CD4-positive, alpha-beta T cell treated with Interleukin-15 for 1 hour (primary cell): ENCODE measurements at places on chromosomes 4 and X.
A peak's percentile ranks its signal among the peaks of the same experiment; 100 is the strongest.

DNA sequence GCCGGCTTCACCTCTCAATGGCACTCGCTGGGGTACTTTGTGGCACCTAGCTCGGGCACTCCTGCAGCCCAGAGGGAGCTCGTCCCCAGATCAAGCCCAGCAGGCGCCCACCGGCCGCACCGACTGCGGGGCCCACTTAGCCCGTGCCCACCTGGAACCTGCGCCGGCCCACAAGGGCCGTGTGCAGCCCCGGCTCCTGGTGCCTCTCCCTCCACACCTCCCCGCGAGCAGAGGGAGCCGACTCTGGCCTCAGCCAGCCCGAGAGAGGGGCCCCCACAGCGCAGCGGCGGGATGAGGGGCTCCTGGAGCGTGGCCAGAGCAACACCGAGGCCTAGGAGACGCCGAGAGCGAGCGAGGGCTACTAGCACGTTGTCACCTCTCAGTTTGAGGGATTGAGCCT lies 82.1 kb upstream of the SHISA3 start:
- DNase-seq: no peak

DNA sequence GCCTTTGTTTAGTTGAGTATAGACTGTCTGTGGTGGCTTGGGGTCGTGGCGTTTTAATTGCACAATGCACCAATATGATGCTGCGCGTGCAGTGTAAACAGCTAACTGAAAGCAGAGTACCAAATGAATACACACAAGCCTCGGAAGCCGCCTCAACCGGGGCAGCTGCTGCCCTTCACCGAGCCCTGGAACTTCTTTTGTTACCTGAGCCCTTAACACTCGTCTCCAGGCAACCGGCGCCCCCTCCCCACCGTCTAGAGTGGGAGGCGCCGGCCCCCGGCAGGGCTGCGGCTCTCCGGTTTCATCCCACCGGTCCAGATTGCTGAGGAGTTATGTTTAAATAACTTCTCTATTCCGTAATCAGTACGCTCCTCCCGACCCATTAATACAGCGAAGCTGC lies 173.2 kb upstream of the TBL1X start:
- no peak for DNase-seq

DNA sequence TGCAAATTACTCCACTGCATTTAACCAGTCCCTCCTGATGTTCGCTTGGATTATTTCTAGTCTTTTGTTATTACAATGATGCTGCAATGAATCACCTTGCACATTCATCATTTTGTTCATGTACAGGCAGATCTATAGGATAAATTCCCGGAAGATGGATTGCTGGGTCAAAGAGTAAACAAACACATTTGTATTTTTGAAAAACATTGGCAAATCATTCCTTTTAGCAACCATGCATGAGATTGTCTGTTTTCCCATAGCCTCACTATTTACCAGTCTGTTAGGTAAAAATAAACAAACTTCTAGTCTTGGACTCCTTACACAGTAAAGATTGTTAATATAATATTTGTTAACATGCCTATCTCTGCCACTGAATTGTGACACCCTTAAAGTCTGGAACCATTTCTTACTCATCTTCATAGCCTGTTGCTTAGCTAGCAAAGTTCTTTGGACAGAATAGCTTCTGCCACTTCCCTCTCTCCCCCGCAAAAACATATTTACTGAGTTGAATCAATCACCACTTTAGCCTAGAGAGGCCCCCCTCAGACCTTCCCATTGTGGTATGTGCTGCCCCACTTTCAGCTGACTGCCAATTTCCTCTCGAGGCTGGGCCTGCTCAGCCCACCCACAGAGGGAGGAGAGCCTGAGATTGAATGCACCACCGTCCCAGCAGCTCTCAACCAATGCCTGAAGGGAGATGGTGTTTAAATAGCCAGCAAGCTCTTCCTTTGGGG lies 108.4 kb upstream of the ATXN3L start:
- DNase-seq: no peak

- no peak for DNase-seq
These were observed 220.0 kb downstream of the PCDH18 start for GRCh38 chr4:137312257-137312656.

GRCh38 chrX:67648361-67648760 lies 104.5 kb downstream of the AR start:
- DNase-seq: no peak

GRCh38 chrX:116289592-116289991 lies 119.0 kb downstream of the AGTR2 start:
- DNase-seq: no peak

GRCh38 chrX:103215425-103215991 lies 600 bp downstream of the BEX4 start:
- peak; percentile 29 for DNase-seq

- no peak for DNase-seq
These were observed 94.6 kb downstream of the F11 start for GRCh38 chr4:186360551-186360950.

GRCh38 chr4:133440404-133440803 lies 291.3 kb downstream of the PCDH10 start:
- no peak for DNase-seq

GRCh38 chr4:15682242-15683142 lies 865 bp downstream of the FAM200B start:
- no peak for DNase-seq
